Suppressor macrophage treated with lipopolysaccharide for 1 hour (primary cell): ENCODE measurements at places on chromosomes 7 and 10.

- DNase-seq: no peak
Measured at GRCh38 chr7:153444641-153445040, 607.6 kb upstream of the DPP6 start.

- DNase-seq: no peak
Measured at GRCh38 chr7:39647816-39648215, 24.4 kb downstream of the RALA start.

GRCh38 chr10:122326385-122326784 lies 48.1 kb upstream of the PLEKHA1 start:
- DNase-seq: no peak

GRCh38 chr7:18902892-18903291 lies 214.5 kb downstream of the TWIST1 start:
- no peak for DNase-seq

DNA sequence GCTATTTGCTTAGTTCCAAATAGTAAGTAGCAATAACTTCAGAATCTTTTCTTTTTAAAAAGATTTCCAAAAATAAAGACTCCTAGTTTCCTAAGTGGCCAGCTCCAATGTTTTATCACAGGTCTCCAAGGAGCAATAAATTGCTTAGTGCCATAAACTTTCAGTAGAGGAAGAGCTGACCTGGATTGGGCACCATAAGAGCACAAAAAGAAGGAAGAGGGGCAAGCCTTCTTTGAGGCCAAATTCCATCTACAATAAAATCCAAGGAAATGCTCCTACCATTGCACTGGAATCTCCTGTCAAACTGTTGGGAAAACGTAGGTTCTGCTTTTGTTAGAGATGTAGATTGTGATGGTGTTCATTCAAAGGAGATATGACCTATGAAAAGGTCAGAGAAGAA lies 64.0 kb downstream of the DENND2A start:
- no peak for DNase-seq

GRCh38 chr10:28663576-28664368 lies 13.5 kb upstream of the BAMBI start:
- peak; percentile 90 for DNase-seq

DNA sequence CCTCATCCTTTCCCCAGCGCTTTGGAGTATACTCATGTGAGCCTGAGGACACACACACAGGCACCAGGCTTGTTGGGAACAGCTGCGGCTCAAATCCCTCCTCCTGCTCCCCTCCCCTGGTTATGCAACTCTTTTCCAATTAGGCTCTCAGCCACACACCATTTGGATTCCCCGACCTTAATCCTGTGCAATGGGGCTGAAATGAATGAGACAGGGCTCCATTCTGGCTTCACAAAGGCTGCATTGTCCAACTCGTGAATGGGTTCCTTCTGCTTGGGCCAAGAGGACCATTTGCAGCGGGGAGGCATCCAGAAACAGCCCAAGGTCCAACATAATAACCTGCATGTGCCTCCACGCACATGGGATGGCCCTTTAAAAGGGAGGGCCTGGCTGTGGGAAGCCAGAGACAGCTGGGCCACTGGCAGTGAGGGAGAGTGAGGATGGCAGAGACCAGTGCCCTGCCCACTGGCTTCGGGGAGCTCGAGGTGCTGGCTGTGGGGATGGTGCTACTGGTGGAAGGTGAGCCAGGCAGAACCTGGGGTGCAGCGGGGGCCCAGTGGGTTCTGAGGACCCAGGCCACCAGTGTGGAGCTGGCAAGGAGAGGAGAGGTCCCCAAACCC lies at the start of gene RGR:
Gene RGR, plus strand, starts transcription at position 403 of the 620 bp plus-strand sequence. Its CDS starts 38 bp downstream, at position 441.
- DNase-seq: no peak

DNA sequence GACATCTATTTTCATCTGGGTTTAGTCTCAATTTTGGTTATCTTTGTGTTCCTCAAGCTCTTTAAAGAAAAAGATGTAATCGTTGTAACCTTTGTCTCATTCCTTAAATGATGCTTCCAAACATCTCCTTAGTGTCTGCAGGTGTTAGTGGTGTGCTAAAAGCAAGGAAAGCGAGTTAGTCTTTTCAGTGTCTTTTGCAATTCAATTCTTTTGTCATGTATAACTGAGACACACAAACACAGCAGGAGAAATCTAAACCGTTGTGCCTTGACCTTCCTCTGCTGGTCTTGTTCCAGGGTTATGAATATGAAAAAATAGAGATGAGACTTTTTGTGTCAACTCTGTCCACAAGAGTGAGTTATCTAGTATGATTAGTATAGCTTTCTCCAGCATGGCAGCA lies 40.7 kb downstream of the PIK3CG start:
- DNase-seq: no peak

DNA sequence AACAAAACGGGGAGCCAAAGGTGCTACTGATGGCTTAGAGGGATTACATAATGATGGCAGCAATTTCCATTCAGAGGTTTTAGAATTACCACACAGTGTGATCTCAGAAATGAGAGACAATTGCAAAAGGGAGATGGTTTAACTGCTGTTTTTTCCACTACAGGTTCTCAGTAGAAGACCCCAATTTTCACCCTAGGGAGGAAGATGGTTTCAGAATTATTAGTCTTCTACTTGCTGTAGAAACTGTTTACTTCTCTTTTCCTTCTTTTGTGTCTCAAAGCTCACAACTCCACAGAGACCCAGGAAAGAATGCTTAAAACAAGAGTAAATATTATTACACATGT lies 226.5 kb downstream of the INHBA start:
- no peak for DNase-seq

- DNase-seq: peak; percentile 98
Measured at GRCh38 chr7:131188367-131189339, 139.0 kb upstream of the MKLN1 start.

DNA sequence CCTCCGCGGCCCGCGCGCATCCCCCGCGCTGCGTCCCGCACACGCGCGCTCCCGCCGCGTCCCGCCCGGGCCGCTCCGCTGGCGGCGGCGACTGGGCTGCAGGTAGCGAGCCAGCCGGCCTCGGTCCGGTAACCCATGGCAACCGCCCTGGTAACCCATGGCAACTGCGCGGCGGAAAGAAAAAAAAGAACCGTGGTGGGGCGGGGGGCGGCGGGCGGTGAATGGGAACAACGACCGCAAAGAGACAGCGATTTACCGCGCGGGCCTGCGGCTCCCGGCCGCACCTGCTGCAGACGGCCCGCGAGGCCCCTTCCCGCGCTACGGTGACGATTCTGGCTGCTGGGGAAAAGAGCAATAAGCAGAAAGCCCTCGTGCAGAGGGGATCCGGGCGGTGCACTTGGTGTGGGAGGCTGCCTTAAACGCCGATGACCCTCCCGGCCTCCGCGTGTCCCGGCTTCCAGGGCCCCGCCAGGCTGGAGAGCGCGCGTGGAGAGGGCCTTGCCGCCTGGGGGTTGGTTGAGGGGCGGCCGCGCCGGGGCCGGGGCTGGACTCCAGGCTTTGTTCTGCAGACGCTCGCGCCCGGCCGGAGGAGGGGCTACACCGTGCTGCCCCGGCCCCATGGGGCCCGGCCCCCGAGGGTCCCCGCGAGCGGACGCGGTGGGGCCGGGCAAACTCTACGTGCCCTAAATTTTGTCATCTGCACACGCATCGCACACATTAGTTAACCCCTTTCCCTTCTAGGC lies 84.7 kb downstream of the SNX10 start:
- DNase-seq: peak; percentile 65
